Mucosa of gallbladder (tissue), 1 donor: ENCODE measurements at places on chromosomes 6 and 20. TPM values are rescaled to one million over a fixed set of nuclear protein-coding genes. Genes with fewer than 3 reads are reported as not detected.

Gene SLC24A3
- total RNA-seq = 19.9 TPM

Gene UBE2V1
- 82.6 TPM for total RNA-seq

Gene ZBTB46
- 9.0 TPM for total RNA-seq

Gene OOEP
- total RNA-seq = 0.58 TPM

Gene FAM217A
- 0.09 TPM for total RNA-seq

Gene VSTM2L
- 95.0 TPM for total RNA-seq

Gene SDC4
- 118 TPM for total RNA-seq

Gene RIPPLY2
- not detected for total RNA-seq

Gene ANGPT4
- total RNA-seq = 0.20 TPM

Gene DNAH8
- 0.03 TPM for total RNA-seq

Gene RIMS1
- 22.2 TPM for total RNA-seq

Gene TRDN
- 0.23 TPM for total RNA-seq

Gene LSM14B
- 48.3 TPM for total RNA-seq

Gene ENPP5
- total RNA-seq = 21.5 TPM

Gene DEFB129
- not detected for total RNA-seq

Gene BFSP1
- 1.2 TPM for total RNA-seq

Gene TFAP2D
- total RNA-seq = not detected

Gene ARFGEF3
- 17.6 TPM for total RNA-seq

Gene TIAM2
- total RNA-seq = 24.6 TPM

Gene POU5F1
- 9.7 TPM for total RNA-seq

Gene ADGRF4
- total RNA-seq = 0.52 TPM

Gene WFDC5
- not detected for total RNA-seq

Gene C6orf163
- total RNA-seq = 2.6 TPM

Gene CTNNBL1
- total RNA-seq = 44.0 TPM

Gene SLC35B3
- total RNA-seq = 24.1 TPM
